ENCODE measurements at places on chromosomes 13 and 19. TPM values are rescaled to one million over a fixed set of nuclear protein-coding genes. Genes with fewer than 3 reads are reported as not detected.

GRCh38 chr13:59568306-59568705 is 595.4 kb downstream of the DIAPH3 start:
- no peak for DNase-seq

- peak; percentile 54 for DNase-seq
Observed at GRCh38 chr13:27619093-27619727, 1.1 kb downstream of the LNX2 start.

DNA sequence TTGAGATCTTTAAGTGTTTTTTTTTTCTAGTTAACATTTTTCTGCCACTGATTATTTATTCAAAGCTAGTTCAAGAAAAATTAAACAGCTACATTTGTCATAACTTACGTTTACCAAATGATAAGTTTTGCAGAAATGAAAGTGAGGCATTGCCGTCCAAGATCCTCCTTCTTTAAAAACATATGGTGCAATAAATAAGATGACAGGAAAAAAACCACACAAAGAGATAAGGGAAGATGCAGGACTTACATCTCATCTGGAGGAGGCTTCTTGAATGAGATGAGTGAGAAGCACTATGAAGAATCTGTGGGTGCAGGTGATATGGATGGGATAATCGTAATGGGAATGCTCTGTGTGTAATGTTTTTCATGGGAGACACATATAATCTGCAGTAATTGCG is 12.4 kb downstream of the TNFSF13B start:
- DNase-seq = no peak

DNA sequence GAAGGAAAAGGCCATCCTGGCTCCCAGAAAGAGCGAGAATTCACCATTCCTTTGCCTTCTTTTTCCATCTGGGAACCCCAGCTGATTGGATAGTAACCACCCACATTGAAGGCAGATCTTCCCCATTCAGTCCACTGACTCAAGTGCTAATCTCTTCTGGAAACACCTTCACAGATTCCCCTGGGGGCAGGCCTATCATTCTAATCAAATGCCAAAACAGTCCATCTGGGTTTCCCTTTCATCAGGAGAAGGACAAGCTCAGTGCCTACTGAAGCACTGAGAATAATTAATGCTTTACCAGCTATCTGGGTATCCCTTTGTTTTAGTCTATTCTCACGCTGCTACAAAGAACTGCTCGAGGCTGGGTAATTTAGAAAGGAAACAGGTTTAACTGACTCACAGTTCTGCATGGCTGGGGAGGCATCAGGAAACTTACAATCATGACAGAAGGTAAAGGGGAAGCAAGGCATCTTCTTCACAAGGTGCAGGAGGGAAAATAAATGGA is 293.2 kb downstream of the ENOX1 start:
- DNase-seq = no peak

- DNase-seq = no peak
Observed at GRCh38 chr13:20270163-20270865, 38.2 kb upstream of the GJB6 start.

DNA sequence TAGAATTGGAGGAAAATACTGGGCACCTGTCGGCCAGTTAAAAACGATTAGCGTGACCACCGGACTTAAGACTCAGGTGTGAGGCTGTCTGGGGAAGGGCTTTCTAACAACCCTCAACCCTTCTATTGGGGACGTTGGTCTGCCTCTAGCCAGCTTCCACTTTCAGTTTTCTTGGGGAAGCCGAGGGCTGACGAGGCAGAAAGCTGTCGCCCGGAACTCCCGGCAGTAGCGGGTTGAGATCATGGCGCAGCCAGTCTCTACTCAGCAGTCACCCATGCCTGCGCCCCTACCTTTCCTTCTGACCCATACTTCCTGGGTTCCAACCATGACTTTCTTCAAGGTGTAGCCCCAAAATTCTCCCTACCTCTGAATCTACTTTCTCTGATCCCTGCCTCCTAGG is 1424.1 kb downstream of the SLITRK1 start:
- DNase-seq = no peak

GRCh38 chr19:54208784-54209057 is 8.1 kb downstream of the RPS9 start:
- no peak for DNase-seq

DNA sequence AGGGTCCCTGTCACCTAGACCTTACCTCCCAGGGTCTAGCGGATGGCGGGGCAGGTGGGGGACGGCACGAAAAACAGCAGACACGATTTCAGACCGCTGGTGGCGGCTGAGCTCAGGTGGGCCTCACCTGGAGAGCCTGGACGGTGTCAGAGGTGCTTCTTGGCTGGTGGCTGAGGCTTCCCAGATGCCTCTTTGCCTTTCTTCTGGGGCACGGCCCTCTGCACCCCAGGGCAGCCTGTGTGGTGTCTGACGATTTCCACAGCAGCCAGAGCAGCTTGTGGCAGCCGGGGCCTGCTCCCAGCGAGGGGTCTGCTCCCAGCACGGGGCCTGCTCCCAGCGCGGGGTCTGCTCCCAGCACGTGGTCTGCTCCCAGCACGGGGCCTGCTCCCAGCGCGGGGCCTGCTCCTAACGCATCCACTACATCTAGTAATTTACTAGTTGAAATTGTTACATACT is 66.7 kb downstream of the ATP11A start:
- no peak for DNase-seq

DNA sequence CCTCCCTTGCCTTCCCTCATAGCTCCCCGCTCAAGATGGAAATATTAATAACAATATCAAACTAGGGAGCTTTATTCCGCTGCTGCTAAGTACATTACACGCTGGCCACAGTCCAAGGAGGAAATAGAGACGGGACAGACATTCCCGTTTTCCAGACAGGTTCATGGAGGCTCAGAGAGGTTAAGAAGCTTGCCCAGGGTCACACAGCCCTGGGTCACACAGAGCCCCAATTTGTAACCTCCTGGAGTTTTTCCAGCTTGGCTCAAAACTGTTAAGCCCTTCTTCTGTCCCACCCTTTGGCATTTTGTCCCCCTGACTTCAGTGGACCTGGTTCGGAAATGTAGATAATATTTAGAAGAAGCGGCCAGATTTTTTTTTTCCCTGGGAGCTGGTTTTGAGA is 2.0 kb downstream of the BICRA start:
- no peak for DNase-seq

- no peak for DNase-seq
Observed at GRCh38 chr19:46381756-46382345, 31.5 kb downstream of the CCDC8 start.

GRCh38 chr19:35451338-35452096 is 3.5 kb downstream of the FFAR2 start:
- DNase-seq = no peak

- no peak for DNase-seq
Observed at GRCh38 chr13:48066310-48066989, 28.5 kb downstream of the MED4 start.

- DNase-seq = no peak
Observed at GRCh38 chr13:84843368-84843767, 955.9 kb downstream of the SLITRK6 start.

DNA sequence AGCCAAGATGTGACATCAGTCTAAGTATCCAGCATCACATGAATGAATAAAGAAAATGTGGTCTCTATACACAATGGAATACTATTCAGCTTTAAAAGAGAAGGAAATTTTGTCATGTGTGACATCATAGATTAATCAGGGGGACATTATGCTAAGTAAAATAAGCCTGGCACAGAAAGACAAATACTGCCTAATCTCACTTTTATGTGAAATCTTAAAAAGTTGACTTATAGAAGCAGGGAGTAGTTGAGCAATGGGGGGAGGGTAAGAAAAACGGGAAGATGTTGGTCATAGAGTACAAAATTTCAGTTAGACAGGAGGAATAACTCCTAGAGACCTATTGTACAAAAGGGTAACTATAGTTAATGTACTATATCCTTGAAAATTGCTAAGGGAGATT is 10.4 kb upstream of the LCP1 start:
- no peak for DNase-seq

DNA sequence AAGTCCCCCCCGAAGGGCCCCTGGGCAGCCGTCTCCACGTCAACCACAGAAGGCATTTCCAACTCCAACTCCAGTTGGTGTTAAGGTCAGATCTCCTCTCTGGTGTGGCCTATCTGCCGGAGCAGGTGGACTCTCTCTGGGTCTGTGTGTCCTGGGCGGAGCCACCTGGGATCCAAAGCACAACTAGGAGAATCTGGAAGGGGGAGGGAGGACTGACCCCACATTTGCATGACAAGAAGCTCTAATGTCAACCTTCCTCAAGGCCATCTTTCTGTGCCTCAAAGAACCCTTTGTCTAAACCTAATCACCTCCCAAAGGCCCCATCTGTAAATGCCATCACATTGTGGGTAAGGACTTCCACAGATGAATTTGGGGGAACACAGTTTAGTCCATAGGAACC is 381.5 kb downstream of the UQCRFS1 start:
- no peak for DNase-seq

DNA sequence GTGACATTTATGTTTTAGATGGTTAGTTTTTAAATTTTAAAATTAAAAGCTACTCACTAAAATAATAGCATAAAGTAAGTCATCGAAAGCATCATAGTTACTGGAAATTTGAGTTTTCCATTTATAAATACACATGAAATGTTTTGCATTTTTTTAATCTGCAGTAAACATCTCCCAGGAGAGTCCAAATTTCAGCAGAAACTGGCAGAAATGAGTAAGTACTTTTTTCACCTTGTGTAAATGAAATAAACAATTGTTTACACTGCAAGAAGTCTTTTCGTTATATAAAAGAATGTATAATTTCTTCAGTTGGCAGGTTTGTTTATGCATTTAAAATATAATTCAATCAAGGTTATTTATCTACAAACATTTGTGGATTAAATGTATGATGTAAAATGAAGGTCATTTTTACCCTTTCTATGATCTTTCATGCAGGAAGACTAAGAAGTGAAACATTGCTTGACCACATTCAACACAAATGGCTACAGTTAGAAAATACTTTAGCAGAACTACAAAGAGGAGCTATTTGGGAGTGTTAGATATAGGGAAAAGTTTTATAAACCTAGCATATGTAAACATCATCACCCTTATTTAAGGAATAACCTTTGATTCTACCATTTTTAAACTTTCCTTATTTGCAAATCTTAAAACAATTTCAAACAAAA is 55.6 kb downstream of the RCBTB2 start:
- no peak for DNase-seq

- DNase-seq = no peak
Observed at GRCh38 chr13:39781381-39781780, 125.9 kb downstream of the COG6 start.

DNA sequence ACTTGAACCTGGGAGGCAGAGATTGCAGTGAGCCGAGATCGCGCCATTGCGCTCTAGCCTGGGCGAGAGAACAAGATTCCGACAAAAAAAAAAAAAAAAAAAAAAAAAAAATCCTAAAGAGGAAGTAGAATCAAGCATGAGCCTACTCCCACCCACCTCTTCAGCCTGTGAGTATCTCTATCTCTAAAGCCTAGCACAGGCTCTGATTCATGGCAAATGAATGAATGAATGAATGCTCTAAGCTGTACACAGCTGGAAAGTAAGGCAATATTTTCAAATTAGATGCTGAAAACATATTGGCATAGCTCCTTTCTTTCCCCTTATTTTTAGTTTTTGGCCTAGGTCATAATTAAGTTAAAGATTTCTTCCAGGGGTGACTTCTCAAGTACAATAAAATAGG is 35.7 kb upstream of the FAM216B start:
- no peak for DNase-seq

GRCh38 chr13:29702912-29703351 is 107.4 kb upstream of the SLC7A1 start:
- no peak for DNase-seq

DNA sequence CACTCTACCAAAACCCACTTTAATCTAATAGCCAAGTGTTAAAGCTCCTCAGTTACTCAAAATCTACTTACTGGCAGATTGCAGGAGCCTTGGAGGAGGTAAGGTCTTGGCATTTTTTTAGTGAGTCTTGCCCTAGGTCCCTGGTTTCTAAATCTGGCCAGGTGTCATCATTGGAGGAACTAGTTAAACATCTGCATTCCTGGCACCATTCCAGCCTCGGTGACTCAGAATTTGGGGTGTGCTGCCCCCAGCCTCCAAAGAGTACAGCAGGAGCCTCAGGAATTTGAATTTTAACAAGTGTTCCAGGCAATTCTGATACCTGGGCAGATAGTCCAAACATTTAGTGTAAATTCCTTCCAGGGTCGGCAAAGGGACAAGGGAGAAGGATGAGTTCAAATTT is 37.4 kb downstream of the KLF5 start:
- DNase-seq = no peak

DNA sequence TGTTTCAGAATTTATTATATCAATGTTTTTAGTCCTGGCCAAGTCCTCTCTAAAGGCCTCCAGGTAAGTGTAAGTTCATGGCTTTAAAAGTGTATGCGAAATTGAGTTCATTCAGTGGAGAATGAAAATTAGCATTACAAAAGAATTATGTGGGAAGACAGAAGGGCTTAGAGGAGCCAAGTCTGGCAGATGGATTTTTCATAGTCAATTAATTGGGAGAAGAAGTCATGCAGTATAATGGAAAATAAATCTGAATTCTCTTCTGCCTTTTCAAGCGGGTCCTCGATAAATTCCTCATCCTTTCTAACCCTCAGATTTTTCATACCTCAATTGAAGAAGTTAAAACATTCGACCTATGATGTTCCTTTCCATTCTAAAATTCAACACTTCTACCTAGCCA is 394.2 kb downstream of the ITGBL1 start:
- DNase-seq = no peak

DNA sequence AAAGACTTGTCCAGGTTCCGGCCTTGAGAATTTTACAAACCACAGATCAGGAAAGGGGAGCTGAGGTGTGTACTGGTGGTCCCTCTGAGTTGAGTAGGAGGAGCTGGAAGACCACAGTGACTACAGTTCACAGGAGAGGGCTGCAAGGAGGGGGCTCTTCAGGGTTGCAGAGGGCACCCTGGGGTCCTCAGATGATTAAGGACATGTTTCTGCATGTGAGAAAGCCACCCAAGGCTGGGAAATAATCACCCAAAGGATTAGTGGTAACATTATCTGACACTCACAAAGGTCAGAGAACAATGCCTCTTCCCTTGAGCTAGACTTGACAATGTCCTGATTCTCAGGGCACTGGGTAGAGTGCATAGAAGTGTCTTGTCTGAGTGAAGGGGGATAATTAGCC is 540.4 kb downstream of the IRS2 start:
- DNase-seq = no peak

- no peak for DNase-seq
Observed at GRCh38 chr13:52387721-52388120, 18.3 kb downstream of the THSD1 start.

NOTCH3 gene
- 0.45 TPM for polyA plus RNA-seq

KIR2DL3 gene
- not detected for polyA plus RNA-seq

CCNA1 gene
- 0.27 TPM for polyA plus RNA-seq

SGTA gene
- polyA plus RNA-seq = 76.7 TPM

PPM1N gene
- polyA plus RNA-seq = 1.8 TPM

GRK1 gene
- polyA plus RNA-seq = not detected

ZNF808 gene
- polyA plus RNA-seq = 4.1 TPM

IL17D gene
- polyA plus RNA-seq = 2.2 TPM

FXYD3 gene
- polyA plus RNA-seq = 803 TPM

CGB8 gene
- polyA plus RNA-seq = not detected

IGFL1 gene
- polyA plus RNA-seq = not detected

RFPL4A gene
- 0.04 TPM for polyA plus RNA-seq
